ENCODE measurements at places on chromosomes 5 and 9. TPM values are rescaled to one million over a fixed set of nuclear protein-coding genes. Genes with fewer than 3 reads are reported as not detected.

The PLCXD3 gene
- total RNA-seq = 13.0 TPM

The FAM170A gene
- total RNA-seq = not detected

The HAVCR1 gene
- not detected for total RNA-seq

The MATR3 gene
- total RNA-seq = 438 TPM

The PCDHA10 gene
- 0.09 TPM for total RNA-seq

The CAMK2A gene
- total RNA-seq = 0.09 TPM

The PTPRD gene
- total RNA-seq = 13.7 TPM

The TARS1 gene
- 432 TPM for total RNA-seq

The CETN3 gene
- 17.2 TPM for total RNA-seq

The ARL15 gene
- 5.4 TPM for total RNA-seq

The CCNO gene
- total RNA-seq = 0.18 TPM

The TAF11L10 gene
- not detected for total RNA-seq

The QRFP gene
- not detected for total RNA-seq

The FEM1C gene
- total RNA-seq = 31.7 TPM

The SPAG8 gene
- 3.3 TPM for total RNA-seq

The DOK3 gene
- total RNA-seq = 1.3 TPM

The CORO2A gene
- 0.36 TPM for total RNA-seq

The SMIM27 gene
- total RNA-seq = 1.9 TPM

The TMEM252 gene
- not detected for total RNA-seq

The ZFP62 gene
- 19.4 TPM for total RNA-seq

The SELENOP gene
- 58.1 TPM for total RNA-seq

The GABRA6 gene
- total RNA-seq = not detected

The SLC25A2 gene
- total RNA-seq = 0.72 TPM

The BOD1 gene
- total RNA-seq = 68.9 TPM

The PAEP gene
- total RNA-seq = not detected

The PTGES gene
- total RNA-seq = 30.9 TPM

The SLC36A1 gene
- 15.2 TPM for total RNA-seq

The CAMK4 gene
- total RNA-seq = 2.9 TPM

The NOL6 gene
- 25.1 TPM for total RNA-seq

The FOXD4L4 gene
- 0.09 TPM for total RNA-seq
